AG08396 (cell line): ENCODE measurements at places on chromosomes 1 and 21.

GRCh38 chr1:180630408-180631193 is 1.2 kb upstream of the XPR1 start:
- no peak for DNase-seq

- no peak for DNase-seq
These were observed 44.9 kb downstream of the ACOT7 start for GRCh38 chr1:6348511-6349191.

- no peak for DNase-seq
These were observed 6.8 kb downstream of the HAO2 start for GRCh38 chr1:119375366-119375765.

GRCh38 chr1:24860841-24861240 is 69.2 kb downstream of the RUNX3 start:
- no peak for DNase-seq

DNA sequence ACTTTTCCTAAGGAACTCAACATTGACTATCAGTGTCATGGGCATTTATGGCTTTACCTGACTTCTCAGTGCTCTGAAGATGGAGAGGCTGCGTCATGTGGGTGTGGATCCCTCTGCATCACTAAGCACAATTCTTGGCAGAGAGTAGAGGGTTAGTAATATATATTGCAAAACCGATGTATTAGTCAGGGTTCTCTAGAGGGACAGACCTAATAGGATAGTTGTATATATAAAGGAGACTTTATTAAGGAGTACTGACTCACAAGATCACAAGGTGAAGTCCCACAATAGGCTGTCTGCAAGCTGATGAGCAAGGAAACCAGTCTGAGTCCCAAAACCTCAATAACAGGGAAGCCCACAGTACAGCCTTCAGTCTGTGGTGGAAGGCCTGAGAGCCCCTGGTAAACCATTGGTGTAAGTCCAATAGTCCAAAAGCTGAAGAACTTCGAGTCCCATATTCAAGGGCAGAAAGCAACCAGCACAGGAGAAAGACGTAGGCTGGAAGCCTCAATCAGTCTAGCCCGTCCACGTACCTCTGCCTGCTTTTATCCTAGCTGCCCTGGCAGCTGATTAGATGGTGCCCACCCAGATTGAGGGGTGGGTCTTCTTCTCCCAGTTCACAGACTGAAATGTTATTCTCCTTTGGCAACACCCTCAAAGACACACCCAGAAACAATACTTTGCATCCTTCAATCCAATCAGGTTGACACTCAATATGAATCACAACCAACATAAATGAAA is 159.7 kb upstream of the NRIP1 start:
- DNase-seq, result peak; percentile 29

- DNase-seq, result no peak
These were observed 1284.9 kb upstream of the NCAM2 start for GRCh38 chr21:19713313-19713712.

DNA sequence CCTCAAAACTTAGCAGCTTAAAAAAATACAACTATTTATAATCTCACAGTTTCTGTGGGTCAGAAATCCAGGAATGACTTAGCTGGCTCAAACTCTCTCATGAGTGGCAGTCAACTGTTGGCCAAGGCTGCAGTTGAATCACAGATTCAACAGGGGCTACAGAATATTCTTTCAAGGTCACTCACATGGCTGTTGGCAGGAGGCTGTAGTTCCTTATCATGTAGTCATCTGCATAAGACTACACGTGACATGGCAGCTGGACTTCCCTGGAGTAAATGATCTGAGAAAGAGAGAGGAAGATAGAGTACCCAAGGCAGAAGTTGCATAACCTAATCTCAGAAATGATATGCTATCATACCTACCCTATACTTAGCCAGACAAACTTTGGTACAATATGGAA is 75.2 kb upstream of the TSPAN2 start:
- DNase-seq, result no peak

DNA sequence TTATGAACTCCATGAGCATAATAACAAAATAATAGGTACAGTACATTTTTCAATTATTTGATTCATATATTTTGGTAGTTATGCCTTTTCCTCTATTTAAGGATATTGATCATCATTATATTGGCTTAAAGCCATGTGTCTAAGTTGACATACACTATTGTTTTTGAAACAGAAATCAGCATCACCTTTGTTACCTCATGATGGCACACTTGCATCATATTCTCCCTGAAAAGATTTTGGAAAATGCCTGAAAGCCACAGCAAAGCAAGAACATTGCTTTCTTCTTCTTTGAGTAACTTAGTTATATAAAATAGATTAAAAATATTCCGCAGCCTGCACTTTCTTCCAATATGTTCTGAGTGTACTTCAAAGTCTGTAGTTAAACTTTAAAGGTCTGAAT is 33.3 kb downstream of the TMPRSS15 start:
- no peak for DNase-seq

GRCh38 chr21:45352621-45353139 is 52.3 kb upstream of the COL18A1 start:
- DNase-seq, result no peak

GRCh38 chr1:158005224-158005623 is 11.8 kb downstream of the KIRREL1 start:
- DNase-seq, result no peak

DNA sequence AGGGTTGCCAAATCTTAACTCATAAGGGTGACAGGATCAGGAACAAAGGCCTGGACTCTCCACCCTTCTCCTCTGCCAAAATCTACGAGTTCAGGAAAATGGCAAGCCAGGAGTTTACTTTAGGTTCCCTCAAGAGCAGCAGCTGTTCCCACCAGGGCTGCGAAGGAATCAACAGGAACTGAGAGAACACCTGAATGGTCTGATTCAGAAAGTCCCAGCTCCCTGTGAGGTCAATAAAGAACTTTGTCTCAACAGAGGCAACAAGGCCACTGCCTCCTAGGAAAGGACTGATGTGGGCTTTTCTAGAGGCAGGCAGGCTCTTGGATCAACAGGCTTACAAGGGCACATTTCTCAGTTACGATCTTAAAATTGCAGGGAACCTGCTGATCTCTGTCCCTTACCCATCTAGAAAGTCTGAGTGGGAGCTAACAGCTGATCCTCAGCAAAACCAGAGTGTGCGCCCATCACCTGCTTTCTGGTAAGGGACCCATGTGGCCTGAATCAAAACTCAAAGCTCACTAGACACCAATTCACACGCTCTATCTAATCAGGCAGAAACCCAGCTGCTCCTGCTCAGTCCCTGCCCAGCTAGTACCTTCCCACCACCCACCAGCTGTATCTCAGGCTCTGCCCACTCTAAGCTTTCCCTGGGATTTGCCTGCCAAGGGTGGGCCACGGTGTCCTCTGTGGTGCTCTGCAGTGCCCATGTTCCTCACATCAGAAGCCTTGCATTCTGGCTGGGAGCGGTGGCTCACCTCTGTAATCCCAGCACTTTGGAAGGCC is 83.1 kb downstream of the CAPZB start:
- DNase-seq, result no peak

GRCh38 chr1:207288315-207288714 is 33.2 kb upstream of the CD55 start:
- no peak for DNase-seq

GRCh38 chr21:29626801-29627470 is 312.9 kb downstream of the GRIK1 start:
- no peak for DNase-seq

DNA sequence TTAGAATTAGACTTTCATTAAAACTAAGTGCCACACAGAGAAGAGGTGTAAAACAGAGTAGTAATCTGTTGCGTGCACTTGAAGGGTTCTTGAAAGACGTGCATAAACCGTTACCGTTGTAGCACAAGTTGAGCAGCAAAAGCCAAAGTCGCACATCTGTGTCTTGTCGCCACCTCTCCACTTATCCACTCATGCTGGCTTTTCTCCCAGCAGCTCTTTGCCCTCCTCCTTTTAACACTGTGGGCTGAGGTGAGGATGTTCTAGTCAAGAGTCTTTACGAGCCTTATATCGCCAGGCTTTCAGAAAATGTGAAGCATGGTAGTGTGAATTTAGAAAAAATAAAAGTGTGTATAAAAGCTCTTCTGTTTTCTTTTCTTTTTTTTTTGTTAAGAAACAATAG is 48.0 kb downstream of the NR5A2 start:
- DNase-seq, result no peak

DNA sequence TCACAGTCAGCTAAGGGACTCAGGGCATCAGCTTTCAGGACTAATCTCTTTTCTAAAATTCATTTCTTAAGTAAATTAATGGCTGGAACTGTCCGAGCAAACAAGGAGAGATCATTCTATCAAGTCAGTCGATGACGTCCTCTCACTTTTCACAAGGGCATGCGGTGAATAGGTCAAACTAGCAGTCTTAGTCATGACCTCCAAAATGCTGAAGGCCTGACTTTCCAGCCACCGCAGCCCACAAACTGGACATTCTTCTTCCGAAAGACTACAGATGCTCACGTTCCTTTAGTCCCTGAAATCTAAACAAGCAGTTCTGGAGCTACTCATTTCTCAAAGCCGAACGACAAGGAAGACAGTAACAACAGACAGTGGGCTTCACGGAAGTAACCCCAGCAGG is 127.9 kb downstream of the TIAM1 start:
- DNase-seq, result no peak

DNA sequence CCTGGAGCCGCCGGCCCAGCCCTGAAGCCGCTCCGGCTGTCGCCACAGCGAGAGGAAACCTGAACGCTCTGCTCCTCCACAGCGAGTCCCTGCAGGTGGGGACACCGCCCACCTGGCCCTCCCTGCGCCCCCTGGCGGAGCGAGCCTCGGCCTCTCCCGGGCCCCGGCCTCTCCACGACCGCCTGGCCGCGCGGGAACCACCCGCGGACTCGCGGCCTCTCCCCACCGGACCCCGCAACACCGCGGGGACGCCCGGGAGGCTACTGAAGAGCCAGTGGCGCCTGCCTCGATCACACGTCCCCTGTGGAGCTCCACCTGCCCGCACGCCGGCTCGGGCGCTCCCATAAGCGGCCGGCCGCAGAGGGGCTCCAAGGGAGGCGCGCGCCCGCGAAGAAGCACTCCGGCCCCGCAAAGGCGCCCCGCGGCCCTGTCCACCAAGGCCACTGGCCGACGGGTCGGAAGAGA is 109.6 kb downstream of the KCNN3 start:
- peak; percentile 24 for DNase-seq

GRCh38 chr1:24136956-24137539 is 5.9 kb downstream of the IL22RA1 start:
- no peak for DNase-seq

- peak; percentile 89 for DNase-seq
These were observed 46.7 kb downstream of the GALNT2 start for GRCh38 chr1:230113593-230114236.

DNA sequence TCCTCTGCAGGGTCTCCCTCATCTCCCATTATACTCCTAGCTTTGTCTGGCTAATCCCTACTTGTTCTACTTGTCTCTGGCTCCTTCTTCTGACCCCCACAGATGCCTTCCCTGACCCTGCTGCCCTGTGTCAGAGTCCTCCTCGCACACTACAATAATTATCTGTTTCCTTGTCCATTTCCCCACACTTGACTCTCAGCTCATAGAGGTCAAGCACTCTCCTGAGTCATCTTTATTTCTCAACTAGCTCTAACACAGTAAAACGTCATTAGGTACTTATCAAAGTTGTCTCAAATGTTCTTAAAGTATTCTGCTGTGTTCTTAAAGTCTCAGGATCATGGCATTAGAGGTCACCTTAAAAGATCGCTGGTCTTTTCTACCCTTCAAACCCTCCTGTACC is 47.1 kb downstream of the C8A start:
- DNase-seq, result peak; percentile 29

DNA sequence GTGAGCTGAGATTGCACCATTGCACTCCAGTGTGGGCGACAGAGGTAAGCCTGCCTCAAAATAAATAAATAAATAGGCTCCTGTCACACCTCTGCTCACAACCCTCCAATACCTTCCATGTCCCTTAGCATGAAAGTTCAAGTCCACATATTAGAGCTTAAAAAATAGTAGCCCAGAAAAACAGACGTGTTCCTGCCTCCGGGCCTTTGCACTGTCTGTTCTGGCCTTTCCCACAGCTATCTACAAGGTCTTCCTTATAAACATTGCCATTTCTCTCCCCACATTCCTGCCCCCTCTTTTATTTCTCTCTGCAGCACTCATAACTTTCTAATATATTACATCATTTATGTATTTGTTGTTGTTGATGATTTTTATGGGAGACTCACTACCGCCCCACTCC is 85.6 kb upstream of the CASZ1 start:
- DNase-seq, result no peak
